ENCODE measurements at places on chromosomes 7 and 10.

DNA sequence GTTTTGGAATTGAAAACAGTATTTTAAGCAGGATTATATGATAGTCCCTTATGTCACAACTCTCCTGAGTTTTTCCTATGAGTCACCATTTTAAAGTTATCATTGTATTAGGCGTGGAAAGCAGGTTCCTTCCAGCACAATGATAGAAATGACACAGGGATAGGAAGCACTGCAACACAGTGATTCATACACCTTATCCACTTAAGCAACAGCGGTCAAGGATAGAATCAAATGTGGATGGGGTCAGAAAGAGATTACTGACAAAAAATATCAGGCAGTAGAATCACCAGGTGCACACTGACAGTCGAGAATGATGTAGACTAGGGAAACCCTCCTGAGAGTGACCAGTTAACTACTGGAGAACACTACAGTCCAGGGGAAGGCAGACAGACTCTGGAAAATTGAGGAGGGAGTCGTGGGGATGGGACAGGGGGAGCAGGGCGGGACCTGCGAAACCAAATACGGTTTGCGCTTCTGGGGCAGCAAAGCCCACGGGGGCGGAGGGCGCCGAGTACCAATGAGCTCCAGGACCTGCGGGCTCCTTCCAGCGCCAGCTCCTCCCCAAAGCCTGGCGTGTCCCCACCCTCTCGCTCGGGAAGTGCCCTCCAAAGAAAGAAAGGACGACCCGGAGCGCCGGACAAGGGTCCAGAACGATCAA, 479 bp downstream of the PNPLA8 start:
- DNase-seq: no peak

- no peak for DNase-seq
These were observed 113.3 kb downstream of the DOCK4 start for GRCh38 chr7:112092709-112093395.

GRCh38 chr7:50793120-50793946, 10.6 kb upstream of the GRB10 start:
- no peak for DNase-seq

DNA sequence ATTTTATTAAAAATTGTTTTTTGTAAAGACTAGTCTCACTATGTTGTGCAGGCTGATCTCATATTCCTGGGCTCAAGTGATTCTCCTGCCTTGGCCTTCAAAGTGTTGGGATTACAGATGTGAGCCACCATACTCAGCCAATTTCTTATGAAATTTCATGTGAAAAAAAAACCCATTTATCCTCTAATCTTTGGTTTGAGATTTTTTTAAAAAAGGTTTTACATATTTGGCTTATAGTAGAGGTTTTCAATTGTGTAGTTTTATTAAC, 35.5 kb upstream of the ZNF32 start:
- no peak for DNase-seq

GRCh38 chr10:69093933-69094332, 6.0 kb downstream of the SRGN start:
- no peak for DNase-seq

DNA sequence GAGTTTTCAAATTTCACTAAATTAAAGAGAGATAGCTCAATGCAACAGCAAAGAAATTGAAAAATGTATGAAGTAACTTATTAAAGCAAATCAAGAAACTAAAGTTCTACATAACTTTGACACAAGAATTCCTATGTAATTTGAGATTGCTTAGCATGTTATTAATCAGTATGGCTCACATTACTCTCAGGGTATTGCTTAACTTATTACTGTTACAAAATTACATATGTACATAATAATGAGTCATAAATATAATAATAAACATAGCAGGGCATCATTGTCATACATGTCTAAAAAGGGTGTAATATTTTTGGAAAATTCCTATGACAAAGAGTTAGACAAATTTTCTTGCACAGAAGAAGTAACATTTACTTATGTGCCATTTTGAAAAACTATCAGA, 75.0 kb downstream of the ZWINT start:
- DNase-seq: no peak

DNA sequence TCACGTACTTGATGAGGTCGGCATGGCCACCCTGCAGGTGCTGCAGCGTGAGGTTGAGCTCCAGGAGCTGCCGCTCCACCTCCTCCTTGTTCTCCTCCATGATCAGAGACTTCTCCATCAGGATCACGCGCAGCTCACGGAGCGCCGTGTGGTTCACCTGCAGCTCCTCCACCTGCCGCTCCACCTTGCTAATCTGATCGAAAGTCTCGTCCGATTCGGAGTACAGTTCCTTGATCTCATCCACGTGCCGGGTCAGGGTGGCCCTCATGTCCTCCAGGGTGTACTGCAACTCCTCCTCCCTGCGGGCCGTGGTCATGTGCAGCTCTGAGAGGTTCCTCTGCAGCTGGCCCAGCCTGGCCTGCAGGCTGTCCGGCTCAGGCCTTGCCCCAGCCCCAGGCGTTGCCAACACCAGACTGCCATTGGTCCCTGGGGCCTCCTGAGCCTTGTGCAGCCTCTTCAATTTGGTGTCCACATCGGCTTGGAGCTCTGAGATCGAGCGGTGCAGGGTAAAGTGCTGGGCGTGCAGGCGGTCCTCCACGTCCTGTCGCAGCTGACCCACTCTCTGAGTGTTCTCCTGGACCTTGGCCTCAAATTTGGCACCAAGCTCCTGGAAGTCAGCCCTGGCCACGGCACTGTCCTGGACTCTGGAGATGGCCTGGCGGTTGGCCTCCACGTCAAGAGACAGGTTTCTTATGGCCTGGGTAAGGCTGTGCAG, 13.9 kb downstream of the MMRN2 start:
- DNase-seq: no peak

DNA sequence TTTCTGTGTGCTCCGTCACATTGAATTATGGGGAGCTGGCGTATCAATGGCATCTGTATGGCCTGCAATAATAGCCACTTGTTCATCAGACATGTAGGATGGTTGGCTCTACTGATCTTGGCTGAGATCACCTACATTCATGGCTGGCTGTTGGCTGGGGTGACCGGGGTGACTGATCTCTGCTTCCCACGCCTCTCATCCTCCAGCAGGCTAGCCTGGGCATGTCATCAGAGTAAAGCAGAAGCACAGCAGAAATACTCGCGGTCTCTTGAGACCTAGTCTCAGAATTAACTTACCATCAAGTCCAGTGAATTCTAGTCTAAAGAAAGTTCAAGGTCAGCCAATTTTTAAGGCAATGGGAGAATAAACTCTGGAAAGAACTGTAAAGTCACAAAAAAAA, 257.7 kb upstream of the GLI3 start:
- DNase-seq: no peak

- no peak for DNase-seq
These were observed 168.3 kb upstream of the PPP1R3A start for GRCh38 chr7:114086914-114087652.

GRCh38 chr7:87413951-87414793, 61.3 kb downstream of the ABCB4 start:
- DNase-seq: no peak

- no peak for DNase-seq
These were observed 36.3 kb upstream of the EXOC6 start for GRCh38 chr10:92811986-92812385.
